Activated CD4-positive, alpha-beta T cell treated with anti-CD3 and anti-CD28 coated beads for 4 hours (primary cell): ENCODE measurements at places on chromosomes 13 and 19.

DNA sequence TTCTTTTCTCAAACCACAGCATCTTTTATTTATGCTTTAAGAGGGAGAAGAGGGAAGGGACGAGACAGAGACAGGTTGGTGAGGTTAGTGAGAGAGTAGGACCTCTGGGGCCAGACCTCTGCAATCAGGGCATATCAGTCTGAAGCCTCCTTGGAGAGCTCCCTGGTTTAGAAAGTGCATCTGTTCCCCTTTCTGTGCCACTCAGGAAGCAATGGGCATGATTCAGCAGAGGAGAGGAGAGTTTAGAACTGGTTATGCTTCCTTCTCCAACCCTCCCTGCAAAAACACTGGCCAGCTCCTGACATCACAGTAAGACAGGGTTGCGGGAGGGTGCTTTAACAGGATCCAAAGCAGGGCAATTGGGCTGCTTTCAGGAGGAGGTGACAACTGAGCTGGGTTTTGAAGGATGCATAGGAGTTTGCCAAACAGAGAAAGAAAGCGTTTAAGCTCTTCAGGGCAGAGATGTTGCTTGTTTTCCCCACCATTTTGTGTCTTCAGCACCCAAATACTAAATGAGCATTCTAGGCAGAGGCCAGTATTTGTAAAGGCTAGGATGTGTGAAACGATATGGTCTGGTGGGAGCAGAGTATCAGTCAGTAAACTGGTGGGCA lies 33.1 kb downstream of the CERS4 start:
- DNase-seq, result no peak

GRCh38 chr13:114248011-114248410 lies 13.3 kb downstream of the CDC16 start:
- no peak for DNase-seq

- no peak for DNase-seq
These were observed 233.1 kb downstream of the ZNF536 start for GRCh38 chr19:30605333-30605732.

GRCh38 chr13:31377946-31378345 lies 178.2 kb downstream of the B3GLCT start:
- DNase-seq, result no peak

DNA sequence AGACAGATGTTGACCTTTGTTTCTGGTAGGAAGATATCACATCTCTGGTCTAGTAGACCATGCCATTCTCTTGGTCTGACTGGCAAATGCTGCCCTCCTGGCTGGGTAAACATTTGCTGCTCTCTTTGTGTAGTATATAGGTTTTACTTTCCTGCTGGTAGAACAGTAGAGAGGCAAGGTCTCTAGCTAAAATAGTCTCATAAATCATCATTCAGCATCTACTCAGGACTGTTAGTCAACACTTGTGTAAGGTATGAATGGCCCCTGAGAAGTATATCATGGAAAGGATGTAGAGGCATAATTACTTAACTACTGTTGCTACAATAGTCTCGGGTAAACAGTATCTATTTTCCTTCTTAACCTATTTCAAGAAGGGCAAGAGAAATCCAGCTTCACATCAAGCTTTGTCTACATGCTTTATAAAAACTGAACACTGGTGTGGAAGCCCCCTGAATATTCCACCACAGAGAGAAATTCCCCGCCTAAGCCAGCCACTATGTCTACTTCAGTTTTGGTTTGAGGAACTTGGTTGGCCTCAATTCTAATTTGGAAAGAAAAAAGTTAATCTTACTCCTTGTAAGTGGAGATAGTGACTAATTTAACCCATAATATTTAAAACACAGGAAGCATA lies 18.4 kb upstream of the MYCBP2 start:
- peak; percentile 12 for DNase-seq

DNA sequence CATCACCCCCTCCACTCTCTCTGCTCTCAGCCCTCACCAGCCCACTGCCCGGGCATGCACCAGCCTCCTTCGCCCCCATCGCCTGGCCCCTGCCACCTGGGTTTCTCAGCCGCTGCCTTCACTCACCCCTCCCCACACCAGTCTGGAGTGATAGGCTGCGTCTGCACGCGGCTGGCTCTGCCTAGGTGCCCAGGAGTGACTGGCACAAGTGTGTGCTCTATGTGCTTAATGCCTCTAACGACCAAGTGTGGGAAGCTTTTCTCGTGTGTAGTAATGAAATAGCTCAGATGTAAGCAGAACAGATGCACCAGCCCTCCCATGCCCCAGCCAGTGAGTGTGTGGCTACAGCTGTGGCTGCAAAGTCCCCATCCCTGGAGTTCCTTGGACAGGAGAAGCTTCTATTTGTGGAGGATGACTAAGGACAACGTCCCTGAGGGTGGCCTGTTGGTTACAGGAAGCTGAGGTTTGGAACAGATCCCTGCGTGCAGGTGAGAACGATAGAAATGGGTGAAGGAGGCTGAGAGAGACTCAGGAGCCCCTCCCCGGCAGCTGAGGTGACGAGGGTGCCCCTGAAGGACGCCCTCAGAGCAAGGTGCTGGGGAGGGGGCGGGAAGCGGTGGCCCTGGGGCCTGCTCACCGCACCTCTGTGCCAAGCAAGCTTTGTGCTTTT lies 35.6 kb downstream of the ATP11A start:
- DNase-seq, result no peak

DNA sequence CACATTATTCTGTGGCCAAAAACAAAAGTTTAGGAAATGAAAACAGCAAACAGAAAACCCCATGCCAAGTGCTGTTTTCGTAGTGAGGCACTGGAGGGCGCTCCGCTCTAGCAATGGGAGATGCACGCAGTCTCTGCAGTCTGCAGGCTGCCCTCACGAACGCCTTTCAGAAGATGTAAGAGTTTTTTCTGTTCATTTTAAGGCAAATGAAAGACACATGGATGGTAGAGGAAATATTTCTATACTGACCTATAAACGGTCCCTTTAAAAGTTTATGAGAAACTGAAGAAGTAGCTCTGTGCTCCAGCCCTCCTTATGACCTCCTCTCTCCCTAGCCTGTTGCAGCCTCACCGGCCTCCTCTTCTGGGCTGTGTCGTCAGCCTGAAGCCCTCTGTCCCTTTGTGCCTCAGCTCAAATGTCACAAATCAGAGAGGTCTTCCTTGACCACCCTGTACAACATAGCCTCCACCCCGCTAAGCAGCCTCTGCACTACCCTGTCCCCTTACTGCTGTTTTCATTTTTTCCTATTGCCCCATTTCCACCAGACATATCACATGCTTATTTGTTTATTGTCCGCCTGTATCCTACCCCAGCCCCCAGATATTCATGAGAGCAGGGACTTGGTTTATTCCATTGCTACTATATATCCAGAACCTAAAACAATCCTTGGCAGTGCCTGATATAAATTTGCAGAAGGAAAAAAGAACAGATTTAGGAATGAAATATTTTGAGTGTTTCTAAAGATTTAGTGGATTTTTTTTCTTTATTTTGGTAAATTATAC lies 116.4 kb downstream of the TM9SF2 start:
- DNase-seq, result peak; percentile 20

DNA sequence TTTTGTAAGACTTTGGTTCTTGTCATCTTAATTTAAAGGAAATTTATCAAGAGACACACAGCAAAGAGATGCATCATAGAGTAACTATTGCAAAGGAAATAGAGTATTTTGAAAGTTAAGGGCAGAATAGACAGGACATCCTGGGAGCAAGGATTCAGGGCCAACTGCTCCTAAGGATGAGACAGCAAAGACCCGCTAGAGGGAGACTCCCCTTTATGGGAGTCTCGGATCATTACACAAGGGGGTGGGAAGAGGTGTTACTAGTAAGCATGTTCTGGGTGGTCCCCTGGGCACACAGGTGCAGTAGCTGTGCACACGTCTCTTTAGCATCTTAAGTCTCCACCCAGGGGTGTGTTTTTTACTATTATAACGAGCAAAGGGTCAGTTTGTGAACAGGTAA lies 9.6 kb downstream of the ZSCAN5C start:
- no peak for DNase-seq

DNA sequence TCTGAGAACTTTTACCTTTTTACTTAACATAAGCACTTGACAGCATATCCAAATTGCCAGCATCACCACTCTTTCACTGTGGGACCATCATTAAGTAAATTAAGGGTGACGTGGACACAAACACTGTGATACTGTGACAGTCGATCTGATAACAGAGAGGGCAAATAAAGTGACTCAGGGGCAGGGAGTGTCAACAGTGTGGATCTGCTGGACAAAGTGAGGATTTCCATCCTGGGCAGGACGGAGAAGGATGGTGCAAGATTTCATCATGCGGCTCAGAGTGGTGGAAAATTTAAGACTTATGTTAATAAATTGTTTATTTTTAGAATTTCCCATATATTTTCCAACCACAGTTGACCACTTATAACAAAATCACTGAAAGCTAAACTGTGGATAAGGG lies 60.0 kb upstream of the WDFY2 start:
- no peak for DNase-seq

DNA sequence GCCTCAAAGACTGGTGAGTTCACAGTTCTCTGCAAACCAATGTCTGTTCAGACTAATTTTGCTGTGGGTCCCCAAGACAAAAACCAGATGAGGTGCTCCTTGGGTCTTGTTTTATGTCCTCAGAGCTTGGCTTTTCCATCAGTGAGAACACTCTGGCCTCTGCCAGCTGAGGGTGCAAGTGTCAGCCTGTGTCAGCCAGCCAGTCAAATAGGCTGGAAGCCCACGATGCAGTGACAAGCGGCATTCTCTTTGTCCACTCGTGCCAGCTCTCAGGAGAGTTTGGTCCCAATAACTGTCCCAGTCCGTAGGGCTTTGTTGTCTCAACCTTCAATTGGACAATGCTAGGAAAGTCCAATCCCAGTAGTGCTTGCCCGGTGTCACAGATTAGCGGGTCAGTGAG lies 9.4 kb upstream of the AKT2 start:
- DNase-seq, result no peak

- DNase-seq, result peak; percentile 62
These were observed 2.5 kb upstream of the LHB start for GRCh38 chr19:49019242-49019932.

DNA sequence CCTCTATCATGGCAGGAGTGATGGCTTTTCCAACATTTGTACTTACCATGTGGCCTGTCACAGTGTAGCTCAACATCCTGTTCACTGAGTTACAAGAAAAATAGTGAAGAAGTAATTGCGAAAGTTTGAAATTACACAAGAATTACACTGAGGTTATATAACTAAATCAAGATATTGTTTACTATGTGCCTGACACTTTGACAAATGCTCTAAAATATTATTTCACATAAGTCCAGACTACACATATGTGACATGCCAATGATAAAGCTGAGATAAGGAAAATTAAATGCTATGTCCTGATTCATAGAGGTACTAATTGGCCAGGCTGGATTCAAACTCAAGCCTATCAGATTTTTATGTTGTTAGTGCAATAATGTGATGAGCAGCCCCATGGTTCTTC lies 451.7 kb downstream of the PCDH9 start:
- no peak for DNase-seq

GRCh38 chr13:33446821-33447725 lies 161.5 kb upstream of the STARD13 start:
- DNase-seq, result no peak
